Hematopoietic multipotent progenitor cell treated with erythropoietin and hydrocortisone succinate and interleukin-3 and kit ligand, for 4 days (in vitro differentiated cells): ENCODE measurements at places on chromosomes 1 and 21.
A peak's percentile ranks its signal among the peaks of the same experiment; 100 is the strongest.

- DNase-seq, result peak; percentile 20
These were observed 8.8 kb downstream of the FMO1 start for GRCh38 chr1:171256940-171257606.

DNA sequence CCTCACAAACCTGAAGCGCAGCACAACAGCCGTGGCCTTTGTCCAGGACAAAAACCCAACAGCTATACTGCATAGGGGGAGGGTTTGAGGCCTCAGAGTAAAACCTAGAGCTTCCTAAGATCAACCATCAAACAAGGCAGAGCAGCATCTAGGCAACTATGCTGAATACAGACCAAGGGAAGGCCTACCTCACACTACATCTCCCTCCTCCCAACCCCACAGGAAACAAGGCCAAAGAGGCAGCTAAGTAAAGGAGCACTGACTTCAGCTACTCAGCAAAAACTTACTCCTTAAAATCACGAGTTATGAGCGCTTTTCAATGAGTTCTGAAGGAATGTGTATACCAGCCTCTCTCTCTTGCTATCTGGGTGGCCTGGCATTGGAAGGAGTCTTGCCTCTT, 12.4 kb downstream of the XKR8 start:
- DNase-seq, result no peak

DNA sequence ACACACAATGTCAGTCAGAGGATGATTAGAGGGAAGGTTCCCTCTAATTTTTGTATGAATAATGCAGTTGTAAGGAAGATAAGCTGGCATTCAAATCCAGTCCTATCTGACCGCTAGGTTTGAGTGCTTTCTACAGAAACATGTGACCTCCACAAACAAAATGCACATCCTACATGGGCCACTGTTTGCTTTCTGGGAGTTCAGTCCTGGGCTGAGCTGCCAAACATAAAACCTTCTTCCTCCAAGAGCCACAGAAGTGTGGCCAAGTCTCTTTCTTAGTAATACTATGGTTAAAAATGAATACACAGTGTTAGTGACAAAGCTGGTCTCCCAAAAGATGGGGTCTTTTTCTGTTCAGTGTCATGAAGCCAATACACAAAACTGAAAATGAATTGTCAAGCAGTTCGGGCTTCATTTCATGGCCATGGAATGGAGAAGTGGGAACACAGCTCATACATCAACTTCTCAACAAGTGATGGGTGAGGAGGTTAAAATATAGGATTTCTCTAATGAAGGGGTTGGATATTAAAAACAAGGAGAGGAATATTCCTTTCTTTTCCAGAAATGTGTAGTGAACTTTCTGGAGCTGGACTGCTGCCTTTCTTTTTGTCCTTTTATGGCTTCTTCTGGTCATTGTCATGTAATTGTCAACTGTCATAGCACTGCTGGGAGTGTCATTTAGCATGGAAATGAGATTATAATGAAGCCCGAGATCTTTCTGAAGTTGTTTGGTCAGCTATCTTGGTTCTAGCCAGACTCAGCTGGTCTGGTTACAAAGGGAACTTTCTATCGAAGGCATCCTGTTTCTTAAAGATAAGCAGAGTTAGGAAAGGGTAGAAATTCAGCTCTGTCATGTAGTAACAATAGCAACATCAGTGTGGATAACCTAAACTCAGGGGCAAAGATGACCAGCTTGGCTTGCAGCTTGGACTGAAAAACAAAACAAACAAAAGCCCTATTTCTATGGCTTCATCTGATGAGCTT, 135.1 kb downstream of the CHD1L start:
- DNase-seq, result peak; percentile 91

- no peak for DNase-seq
These were observed 27.3 kb downstream of the CCN1 start for GRCh38 chr1:85607921-85608265.

GRCh38 chr1:203645996-203646395, 19.4 kb downstream of the ATP2B4 start:
- DNase-seq, result no peak

- no peak for DNase-seq
These were observed 7.1 kb downstream of the BECN2 start for GRCh38 chr1:241964550-241965282.

GRCh38 chr1:175673371-175674150, 69.8 kb downstream of the TNR start:
- DNase-seq, result no peak

- DNase-seq, result no peak
These were observed 28.5 kb downstream of the SKI start for GRCh38 chr1:2256435-2257244.

DNA sequence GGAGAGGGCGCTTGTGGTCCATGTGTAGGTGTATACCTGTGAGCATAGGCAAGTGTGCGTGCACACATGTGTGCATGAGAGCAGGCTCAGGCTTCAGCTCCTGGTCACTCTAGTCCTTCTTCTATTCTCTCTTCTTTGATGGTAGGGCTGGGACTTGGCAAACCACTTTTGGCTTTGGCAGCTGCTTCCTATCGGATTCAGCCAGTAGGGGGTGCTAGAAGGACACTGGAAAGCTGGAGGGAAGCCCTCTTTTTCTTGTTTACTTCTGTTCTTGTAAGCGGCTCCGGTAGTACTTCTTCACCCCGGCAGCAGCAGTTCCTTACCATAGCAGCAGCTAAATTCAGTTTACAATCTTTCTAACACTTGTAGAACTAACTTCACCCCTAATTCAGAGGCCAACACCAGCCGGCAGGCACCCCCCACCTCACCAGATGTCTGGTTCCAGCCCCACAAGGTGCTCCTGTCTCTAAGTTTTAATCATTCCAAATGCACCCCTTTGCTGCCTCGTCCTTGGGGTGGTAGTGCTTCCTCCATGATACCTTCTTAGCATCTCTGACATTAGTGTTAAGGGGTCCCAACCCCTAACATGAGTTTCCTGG, 25.1 kb downstream of the NENF start:
- DNase-seq, result peak; percentile 84

DNA sequence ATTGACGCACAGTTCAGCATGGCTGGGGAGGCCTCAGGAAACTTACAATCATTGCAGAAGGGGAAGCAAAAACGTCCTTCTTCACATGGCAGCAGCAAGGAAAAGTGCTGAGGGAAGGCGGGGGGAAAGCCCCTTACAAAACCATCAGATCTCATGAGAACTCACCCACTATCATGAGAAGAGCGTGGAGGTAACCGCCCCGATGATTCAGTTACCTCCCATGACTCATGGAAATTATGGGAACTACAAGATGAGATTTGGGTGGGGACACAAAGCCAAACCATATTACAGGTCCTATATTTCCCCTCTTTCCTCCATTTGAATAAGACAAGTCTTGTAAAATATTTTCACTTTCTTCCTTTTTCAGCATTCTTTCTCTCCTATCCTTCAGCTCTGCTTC, 7.7 kb upstream of the TTLL7 start:
- DNase-seq, result no peak

DNA sequence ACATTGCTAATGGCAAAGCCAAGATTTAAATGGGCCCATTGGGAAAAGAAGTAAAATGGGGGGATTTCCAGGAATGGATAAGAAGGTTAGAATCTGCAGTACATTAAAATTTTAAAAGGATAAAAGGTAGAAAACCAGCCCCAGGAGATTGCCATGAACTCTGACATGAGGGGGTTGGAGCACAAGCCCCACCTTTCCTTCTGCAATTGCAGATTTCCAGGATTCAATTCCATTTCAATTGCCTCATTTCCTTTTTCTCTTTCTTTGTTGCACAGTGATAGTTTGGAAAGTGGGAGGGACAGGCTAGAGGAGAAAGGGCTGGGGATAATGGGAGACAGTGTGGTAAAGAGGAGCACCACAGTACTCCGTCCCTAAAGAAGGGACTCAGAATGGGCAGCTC, 238.5 kb upstream of the RAB4A start:
- no peak for DNase-seq

- no peak for DNase-seq
These were observed 103.8 kb downstream of the ADSS2 start for GRCh38 chr1:244347942-244348341.

DNA sequence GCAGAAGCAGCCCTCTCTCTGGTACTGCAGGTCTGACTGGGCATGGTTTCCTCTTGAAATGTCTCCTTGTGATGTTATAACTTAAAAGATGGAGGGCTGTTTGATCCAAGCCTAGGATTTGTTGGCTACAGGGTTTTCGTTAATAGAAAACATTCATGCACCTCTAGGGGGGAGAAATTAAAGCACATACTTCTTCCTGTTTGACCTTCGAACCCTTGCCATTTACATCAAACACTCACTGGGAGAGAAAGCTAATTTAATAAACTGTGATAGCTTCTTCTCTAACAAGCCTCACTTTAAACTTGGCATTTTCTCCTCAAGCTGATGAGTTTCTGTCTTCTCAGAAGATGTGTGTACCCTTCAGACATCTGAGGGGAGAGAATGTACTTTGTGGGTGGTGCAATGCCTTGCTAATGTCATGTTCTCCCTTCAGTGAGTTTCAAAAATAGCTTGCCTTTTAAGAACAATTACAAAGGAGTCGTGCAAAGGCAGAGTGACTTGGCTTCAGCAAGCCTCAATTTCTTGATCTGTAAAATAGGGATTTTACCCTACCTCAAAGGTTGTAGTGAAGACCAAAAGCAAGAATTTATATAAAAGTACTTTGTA, 20.4 kb downstream of the CACHD1 start:
- no peak for DNase-seq

DNA sequence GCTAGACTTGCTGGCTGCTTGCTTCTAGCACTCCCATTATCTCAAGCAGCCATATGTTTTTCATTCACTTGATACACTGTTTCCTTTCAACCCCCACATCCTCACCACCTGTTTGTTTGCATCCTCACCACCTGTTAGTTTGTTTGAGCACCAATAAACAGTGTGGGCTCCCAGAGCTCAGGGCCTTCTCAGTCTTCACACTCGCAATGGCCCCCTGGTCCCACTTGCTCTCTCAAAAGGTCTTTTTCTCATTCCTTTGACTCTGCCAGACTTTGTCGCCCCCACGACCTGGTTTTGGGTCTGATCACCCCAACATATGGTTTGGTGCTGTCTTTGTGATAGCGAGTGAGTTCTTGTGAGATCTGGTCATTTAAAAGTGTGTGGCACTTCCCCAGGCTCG, 6.2 kb upstream of the PADI4 start:
- DNase-seq, result peak; percentile 41

- DNase-seq, result no peak
These were observed 39.3 kb upstream of the ERRFI1 start for GRCh38 chr1:8065369-8065768.

DNA sequence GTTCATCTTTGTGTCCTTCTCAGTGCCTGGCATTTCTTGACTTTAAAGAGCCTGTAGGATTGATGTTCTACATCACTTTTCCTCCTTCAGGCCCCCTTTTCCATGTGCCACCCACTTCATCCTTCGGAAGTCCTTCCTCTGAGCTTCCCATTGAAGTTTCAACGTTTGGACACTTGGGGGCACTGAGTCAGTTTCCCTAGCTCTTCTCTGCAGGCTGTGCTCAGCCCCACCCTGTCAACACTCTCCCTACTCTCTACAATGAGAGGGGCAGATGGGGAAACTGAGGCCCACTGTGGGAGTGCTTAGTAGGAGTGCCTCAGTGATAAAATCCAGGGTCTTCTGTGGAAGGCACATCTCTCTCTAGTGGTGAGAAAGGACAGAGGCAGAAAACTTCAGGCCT, 11.9 kb downstream of the KCNJ10 start:
- no peak for DNase-seq

DNA sequence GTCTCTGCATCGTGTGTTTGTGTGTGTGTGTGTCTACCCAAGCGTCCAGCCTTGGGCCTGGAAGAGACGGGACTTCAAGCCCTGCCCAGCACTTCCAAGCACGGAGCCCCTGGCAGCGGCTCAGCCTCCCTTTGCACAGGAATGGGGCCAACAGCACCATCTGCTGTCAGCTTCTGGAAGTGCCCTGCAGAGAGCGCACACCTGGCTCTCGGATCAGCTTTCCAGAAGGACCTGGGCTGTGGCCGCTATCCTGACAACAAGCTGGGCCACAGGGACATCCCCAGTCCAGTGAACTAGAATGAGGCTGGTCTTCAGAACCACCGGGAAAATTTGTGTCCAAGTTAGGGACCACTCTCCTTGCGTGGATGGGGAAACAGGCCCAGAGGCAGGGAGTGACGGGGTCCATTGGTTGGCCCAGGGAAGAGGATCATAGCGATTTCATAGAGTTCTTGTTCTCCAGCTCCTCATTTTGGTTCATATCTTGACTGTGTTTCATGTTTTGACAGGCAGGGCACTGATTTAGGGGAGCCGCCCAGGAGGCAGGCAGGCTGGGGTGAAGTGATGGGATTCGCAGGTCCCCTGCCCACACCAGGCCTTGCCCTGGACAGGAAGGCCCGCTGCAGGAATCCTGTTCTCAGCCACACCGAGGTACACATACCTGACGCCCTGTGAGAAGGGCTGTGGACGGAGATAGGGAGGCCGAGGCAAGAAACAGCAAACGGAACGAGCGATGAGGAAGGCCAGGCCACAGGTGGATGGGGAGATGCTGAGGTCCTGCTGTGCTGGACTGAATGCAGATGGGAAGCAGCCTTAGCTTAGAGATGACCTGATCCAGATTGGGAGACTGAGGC, 38.4 kb downstream of the TAS1R2 start:
- peak; percentile 66 for DNase-seq

- peak; percentile 70 for DNase-seq
These were observed 195.0 kb upstream of the OLFM3 start for GRCh38 chr1:102191723-102192122.

DNA sequence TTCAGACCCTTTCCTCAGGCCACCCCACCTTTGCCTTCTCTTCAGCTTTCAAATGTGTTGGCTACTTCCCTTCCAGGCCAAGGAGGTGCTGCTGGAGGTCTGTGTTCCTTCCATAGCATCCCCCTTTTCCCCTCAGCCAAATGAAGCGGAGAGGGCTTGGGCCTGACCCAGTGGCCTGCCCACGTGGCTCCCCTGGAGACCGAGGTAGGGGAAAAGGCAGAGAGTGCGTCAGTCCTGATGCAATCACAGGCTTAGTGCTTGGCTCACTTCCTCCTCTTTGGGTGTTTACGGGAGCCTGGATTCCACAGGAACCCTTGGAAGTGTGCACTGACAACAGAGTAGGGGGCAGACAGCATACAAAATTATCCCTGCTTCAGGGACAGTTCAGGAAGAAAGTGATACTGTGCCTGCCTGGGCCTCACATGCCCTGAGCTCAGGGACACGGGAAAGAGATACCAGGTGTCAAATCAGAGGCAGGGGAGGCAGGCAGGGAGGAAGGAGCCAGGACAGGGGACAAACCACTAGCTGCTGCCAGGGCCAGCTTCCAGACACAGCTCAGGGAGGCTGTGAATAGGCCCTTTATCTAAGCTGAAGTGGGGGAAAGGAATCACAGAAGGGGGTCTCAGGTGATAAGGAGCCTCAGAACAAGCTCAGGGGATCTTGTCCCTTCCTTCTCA, 16.6 kb upstream of the PTP4A2 start:
- DNase-seq, result peak; percentile 52

DNA sequence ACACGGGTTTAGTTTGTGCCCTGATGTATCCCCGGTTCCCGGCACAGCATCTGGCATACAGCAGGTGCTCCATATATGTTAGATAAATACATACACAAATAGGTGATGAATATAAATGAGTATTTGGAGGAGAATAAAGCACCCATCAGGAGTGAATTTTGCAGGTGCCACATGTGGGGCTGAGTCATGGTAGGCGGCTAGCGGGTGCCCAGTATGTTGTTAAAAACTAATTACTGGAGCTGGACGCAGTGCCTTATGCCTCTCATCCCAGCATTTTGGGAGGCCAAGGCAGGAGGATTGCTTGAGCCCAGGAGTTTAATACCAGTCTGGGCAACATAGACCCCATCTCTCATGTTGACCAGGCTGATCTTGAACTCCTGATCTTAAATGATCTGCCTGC, 16.7 kb upstream of the WASF2 start:
- no peak for DNase-seq
